ENCODE measurements at places on chromosomes 4 and X.

DNA sequence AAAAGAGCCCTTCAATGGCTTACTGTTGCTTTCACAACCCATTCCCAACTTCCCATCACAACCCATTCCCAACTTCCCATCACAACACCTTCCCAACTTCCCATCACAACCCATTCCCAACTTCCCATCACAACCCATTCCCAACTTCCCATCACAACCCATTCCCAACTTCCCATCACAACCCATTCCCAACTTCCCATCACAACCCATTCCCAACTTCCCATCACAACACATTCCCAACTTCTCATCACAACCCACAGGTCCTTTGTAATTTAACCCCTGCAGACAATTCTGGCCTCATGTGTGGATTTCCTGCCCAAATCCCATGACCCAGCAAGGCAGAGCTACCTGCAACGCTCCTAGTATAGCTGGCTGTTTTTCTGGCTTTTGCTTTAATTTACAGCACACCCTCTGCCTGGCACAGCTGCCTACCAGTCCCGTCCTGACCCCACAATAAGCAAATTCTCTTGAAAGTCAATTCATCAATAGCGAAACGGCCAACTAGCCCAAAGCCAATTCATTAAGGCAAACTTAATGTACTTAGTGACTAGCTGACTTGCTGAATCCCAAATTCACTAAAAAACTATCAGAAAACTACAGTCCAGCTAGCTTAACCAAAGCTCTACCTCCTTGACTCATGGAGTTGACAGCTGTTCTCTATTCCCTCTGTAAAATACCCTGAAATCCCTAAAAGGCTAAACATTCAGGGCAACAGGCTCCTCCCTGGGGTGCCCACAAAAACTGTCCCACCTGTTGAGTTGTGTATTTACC is 75.6 kb downstream of the AFAP1 start:
- no peak for DNase-seq

- DNase-seq: no peak
Measured at GRCh38 chr4:153547520-153547919, 81.4 kb downstream of the TMEM131L start.

GRCh38 chrX:96764864-96765263 is 80.2 kb downstream of the DIAPH2 start:
- DNase-seq: no peak

- no peak for DNase-seq
Measured at GRCh38 chr4:91621446-91621845, 682.3 kb upstream of the GRID2 start.

- no peak for DNase-seq
Measured at GRCh38 chr4:184784628-184785257, 41.0 kb downstream of the ACSL1 start.

GRCh38 chr4:149997881-149998421 is 80.3 kb upstream of the DCLK2 start:
- DNase-seq: no peak

- DNase-seq: no peak
Measured at GRCh38 chrX:24154490-24155034, 5.0 kb downstream of the ZFX start.

DNA sequence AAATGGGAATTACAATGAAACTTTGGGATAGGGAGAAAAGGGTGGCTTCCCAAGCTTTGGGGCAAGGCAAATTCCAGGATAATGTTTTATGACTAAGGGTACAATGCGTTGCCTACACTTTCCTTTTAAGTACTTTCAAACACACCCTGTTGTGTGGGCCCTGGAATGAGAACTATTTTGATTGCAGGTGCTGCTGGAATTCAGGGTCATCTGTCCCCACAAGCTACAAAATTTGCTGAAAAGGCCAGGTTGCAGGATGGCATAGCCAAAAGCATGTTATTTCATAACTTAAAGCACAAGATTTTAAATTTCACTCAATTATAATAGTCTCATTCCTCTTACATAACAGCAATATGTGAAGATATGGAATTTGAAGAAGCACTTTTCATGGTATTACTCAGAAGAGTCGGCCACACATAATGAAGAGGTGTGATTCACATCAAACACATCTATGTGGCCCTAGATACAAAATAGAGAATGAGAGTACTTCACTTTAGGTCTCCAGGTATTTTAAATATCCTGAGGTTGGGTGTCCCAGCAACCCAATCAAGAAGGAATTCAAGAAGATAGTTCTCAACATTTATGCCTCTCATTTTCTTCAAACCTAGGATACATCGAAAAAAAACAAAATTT is 89.3 kb downstream of the APBB2 start:
- no peak for DNase-seq

GRCh38 chrX:23908219-23909004 is 606 bp downstream of the CXorf58 start:
- DNase-seq: no peak

DNA sequence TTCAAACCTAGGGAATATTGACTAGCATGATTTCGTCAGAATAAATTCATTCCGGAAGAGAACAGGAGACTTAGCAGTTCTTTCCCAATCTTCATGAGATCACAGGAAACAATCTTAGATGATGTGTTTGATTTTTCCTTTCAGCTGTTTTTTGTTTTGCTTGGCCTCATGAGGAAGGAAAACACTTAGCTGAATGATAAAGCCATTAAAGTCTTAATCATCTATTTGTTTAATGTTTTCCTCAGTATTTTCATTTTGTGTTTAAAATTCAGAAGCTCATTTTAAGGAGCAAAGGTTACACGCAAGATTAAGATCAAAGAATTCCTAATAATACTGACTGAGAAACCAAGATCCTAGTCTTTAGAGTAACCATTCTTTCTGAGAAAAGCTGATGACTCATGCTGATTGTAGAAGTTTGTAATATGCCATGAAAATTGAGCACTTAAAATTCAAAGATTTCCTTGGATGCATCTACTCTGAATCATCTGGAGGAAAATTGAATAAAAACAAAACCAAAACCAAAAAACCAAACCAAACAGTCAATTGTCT is 15.4 kb upstream of the TBC1D19 start:
- no peak for DNase-seq

DNA sequence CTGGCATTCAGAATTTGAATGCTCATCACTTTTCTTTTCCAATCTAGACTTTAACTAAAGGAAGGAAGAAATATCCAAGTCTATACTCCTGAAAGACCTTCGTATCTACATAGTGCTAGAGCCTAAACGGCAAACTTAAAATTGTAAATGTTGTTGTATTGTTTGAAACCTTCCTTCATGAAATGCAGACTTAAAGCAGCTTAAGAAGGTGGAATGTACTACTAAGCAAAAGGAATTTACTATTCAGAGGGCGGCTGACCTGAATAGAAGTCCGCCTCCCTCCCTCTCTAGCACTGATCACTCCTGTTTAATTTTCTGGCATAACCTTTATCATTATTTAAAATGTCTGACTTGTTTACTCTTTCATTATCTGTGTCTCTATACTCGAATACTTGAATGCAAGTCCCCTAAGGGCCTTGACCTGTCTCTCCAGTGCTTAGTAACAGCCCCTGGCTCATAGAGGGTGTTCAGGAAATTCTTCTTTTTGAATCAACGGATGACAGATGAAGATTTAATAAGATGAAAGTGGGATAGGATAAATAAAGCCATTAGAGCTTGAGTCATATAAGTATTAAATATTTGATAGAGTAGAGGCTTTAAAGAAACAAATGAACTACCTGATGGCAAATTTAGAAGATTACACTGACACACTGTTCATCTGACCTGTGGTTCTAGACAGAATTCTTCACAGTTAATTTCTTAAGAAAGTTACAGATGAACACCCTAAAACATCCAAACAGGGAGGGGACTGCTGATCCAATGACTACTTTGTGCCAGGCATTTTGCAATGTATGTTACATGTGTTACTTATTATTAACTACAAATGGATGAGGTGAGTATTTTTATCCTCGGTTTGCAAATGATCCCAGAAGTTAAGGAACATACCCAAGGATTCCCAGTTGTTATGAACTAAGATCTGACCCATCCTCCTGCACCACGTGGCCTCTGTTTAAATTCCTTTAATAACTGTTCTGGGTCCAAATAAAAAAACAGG is 20.2 kb upstream of the RBPJ start:
- no peak for DNase-seq

DNA sequence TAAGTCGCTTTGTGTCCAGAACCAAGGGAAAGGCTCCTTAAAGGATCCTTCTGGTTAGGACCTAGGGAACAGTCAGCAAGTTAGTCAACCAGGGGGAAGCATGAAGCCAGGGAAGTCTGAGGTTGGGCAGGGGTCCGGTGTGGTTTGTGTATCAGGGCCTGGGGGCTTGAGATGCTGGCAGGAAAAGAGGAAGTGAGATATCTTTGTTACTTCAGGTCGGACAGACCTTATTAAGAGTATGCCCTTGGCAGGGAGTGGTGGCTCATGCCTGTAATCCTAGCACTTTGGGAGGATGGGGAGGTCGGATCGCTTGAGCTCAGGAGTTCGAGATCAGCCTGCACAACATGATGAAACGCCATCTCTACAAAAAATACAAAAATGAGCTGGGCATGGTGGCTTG is 52.3 kb upstream of the TRPC5OS start:
- DNase-seq: no peak

GRCh38 chr4:138734746-138735145 is 280.8 kb upstream of the NOCT start:
- DNase-seq: no peak

- no peak for DNase-seq
Measured at GRCh38 chr4:170243662-170244288, 154.0 kb upstream of the AADAT start.

DNA sequence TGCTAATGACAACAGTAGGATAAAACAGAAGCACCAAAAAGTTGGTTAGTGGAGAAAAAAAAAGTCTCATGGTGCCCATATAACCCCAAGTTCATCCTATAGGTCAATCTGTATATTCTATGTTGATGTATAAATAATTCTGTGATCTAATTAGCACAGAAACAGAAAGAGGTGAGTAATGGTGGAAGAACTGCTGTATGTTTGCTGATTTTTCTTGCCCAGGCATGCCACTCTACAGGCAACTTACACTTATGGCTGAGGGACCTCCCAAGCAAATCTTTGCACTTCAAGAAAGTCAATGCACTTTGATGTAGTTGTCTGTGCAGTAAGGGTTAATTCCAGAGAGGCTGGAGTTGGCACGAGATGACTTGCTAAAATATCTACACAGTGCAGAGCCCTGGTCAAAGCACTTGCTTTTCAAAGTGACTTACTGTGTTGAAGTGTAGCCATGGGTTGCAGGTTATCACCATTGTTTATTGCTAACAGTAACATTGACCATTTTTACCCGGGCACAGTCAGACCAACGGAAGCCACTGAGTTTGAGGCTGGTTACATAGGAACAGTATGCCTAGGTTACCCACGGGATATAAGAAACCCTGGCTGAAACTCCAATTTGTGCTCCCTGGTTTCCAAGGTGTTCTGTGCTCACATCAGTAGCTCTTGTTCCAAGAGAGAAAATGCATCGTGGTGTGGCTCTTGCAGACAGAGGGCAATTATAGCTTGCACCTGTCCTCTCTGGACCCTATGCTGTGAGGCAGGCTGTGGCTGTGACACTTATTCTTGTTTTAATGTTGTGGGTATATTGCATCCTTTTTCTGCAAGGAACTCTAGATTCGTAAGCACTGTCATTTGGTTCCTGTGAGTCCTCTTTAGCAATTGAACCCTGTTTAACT is 141.3 kb upstream of the FTHL17 start:
- no peak for DNase-seq

- DNase-seq: no peak
Measured at GRCh38 chr4:101774807-101775206, 15.7 kb upstream of the BANK1 start.

Measured in CD4-positive, alpha-beta T cell treated with Interleukin-2 at 100 ng/mL for 4 hours (primary cell).